Lung (tissue), 17 donors: ENCODE measurements at places on chromosomes 5 and 9. TPM values are rescaled to one million over a fixed set of nuclear protein-coding genes. Genes with fewer than 3 reads are reported as not detected.
A peak's percentile ranks its signal among the peaks of the same experiment; 100 is the strongest.

The ORM2 gene
- 0.77 TPM for total RNA-seq

The FBN2 gene
- 13.1 TPM for total RNA-seq

DNA sequence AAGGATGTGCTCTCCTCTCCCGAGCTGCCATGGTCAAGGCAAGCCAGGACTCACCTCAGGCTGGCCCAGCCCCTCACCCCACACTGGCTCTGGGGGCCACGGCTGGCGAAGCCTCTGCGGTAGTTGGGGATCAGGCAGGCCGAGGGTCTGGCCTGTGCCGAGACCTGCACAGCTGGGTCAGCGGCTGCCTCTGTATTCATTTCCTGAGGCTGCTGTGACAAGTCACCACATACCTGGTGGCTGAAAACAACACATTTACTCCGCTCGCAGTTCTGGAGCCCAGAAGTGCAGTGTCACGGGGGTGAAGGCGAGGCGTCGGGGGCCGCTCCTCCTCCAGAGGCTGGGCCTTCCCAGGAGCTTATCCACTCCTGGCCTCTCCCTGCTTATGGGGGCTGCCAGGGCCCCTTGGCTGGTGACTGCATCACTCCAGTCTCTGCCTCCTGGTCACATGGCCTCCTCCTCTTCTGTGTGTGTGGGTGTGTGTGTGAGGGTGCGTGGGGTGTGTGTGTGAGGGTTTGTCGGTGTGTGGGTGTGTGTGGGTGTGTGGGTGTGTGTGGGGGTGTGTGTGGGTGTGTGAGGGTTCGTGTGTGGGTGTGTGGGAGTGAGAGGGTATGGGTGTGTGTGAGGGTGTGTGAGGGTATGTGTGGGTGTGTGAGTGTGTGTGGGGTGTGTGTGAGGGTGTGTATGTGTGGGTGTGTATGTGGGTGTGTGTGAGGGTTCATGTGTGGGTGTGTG lies 3.2 kb upstream of the SCGB3A1 start:
- H3K27ac ChIP-seq, result no peak overlapping the region
- H3K36me3 ChIP-seq, result no peaks in the 10 kb centered on the region
- H3K27me3 ChIP-seq, result peaks cover 9% of the 10 kb centered on the region
- no peak overlapping the region for H3K4me3 ChIP-seq
- no peak for DNase-seq

DNA sequence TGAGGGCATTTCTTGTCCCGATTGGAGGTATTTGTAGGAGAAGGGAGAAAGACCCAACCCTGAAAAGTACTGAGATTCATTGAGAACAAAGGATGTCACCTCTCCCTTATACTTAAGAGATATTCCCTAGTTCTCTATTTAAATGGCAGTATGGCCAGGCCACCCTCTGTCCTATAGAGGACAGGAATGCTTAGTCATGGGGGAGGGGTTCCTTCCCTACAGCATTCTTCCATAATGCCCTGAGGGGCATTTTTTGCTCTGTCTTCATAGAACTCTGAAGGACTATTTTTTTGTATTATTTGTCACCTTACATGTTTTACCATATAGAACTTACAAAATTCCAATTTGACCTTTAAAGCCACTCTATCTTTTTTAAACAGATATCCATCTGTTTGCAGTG lies 176.3 kb downstream of the TMEM161B start:
- no peaks in the 10 kb centered on the region for H3K27me3 ChIP-seq
- H3K36me3 ChIP-seq, result no peaks in the 10 kb centered on the region
- DNase-seq, result no peak
- no peaks in the 10 kb centered on the region for H3K4me1 ChIP-seq
- no peak overlapping the region for H3K27ac ChIP-seq

DNA sequence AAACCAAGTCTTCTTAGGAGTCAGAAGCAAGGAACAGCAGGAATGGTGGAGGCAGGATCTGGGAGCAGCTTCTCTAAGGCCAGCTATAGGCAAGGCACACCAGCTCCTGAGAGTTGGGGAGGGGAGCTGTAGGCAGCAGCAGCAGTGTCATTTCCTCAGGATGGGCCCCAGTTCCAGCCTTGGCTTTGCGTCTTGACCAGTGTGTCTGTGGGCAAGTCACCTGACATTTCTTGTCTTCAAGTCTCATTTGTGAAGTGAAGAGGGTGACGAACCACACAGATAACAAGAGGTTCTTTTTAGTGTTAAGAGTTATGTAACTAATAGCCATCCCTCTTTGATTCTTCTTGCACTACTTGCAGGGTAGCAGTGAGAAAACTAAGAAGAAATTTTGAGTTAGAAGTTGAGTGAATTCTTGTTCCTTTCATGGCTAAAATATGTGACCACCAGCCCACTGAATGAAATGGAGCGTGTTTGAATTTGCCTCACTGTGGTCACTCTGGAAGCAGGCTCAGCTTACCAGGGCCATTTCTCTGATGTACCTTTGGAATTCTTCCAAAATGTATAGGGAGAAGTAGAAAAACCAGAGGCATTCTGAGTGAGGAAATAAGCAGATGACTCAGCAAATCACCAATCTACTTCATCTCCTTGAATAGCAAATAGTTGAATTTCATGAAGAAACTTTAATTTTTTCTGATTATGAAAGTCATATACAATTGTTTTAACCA lies 42.4 kb downstream of the RHOBTB3 start:
- no peak overlapping the region for H3K27ac ChIP-seq
- DNase-seq, result peak; percentile 18
- no peaks in the 10 kb centered on the region for H3K27me3 ChIP-seq

GRCh38 chr9:21357479-21358460 lies 7.1 kb upstream of the IFNA6 start:
- no peak overlapping the region for H3K27ac ChIP-seq
- no peaks in the 10 kb centered on the region for H3K4me1 ChIP-seq
- H3K27me3 ChIP-seq, result no peaks in the 10 kb centered on the region
- no peak for DNase-seq

GRCh38 chr9:102966999-102967398 lies 28.1 kb upstream of the CYLC2 start:
- no peaks in the 10 kb centered on the region for H3K27me3 ChIP-seq
- no peaks in the 10 kb centered on the region for H3K4me1 ChIP-seq
- H3K4me3 ChIP-seq, result no peak overlapping the region
- DNase-seq, result no peak
- no peaks in the 10 kb centered on the region for H3K36me3 ChIP-seq
- no peak overlapping the region for H3K27ac ChIP-seq

DNA sequence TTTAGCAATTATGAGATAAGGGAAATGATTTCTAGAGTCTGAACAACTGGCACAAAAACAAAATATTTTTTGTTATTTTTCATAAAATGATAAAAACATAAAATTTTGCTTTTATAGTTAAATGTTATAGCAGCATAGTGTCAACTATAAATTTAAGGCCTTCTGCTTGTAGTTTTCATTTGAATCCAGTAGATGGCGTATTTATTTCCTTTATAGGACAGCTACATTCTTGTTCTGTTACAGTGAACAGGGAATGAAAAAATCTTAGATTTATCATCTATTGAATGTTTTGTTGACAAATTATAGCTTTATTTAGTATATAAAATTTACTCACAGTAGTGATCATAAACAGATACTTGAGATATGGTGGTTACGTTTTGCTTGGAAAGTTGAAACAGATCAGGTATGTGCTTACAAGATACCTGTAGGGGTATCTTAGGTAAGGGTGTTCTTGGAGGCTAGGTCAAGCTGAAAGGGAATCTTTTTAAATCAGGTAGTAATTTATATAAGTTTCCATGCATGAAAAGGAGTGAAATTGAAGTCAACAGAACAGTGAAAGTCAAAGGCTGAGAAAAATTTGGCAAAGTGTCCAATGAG lies 239.3 kb upstream of the GRIN3A start:
- no peaks in the 10 kb centered on the region for H3K36me3 ChIP-seq
- no peak for DNase-seq
- no peaks in the 10 kb centered on the region for H3K27me3 ChIP-seq
- H3K4me1 ChIP-seq, result no peaks in the 10 kb centered on the region
